ENCODE measurements at places on chromosomes 16 and 17. TPM values are rescaled to one million over a fixed set of nuclear protein-coding genes. Genes with fewer than 3 reads are reported as not detected.

DNA sequence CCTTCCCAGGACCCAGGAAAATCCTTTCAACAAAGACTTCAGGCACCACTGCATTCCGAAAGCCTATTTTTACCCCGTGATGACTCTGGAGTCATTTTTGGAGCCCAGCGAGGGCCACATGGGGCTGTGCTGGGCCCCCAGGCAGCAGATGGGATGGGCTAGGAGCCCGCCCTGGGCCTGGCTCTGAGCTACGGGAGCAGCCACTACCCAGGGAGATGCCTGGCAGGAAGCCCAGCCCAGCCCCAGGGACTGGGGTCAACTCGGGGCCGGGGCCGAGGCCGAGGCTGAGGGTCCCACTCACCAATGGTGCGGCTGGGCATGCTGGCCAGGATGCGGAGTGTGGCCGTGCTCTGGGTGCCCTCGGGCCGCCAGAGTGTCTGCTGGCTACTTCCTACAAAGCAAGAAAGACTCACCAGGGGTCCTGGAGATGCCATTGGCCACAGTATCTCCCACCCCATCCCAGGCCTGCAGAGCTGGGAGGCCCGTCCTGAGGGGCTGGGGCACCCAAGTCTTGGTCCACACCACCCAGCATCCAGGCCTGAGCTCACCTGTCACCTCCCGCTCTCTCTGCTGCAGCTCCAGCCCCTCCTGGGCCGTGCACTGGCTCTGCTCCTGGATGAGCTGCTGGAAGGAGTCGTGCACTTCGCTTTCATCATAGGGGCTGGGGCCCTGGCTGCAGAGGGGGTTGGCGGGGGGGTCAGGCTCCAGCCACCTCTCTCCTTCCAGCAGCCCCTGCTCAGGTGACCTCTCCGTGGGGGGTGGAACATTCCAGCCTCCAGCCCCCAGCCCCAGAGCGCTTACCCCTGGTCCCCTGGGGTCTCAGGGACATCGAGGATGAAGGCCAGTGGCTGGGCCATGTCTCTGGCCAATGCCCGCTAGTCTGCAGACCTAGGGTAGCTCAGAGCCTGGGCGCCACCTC is 2.3 kb downstream of the TMC6 start:
- H3K27me3 ChIP-seq: no peaks in the 10 kb centered on the region
- DNase-seq: no peak
- H3K36me3 ChIP-seq: no peaks in the 10 kb centered on the region
- peak overlapping the region; percentile 97 for H3K4me3 ChIP-seq

DNA sequence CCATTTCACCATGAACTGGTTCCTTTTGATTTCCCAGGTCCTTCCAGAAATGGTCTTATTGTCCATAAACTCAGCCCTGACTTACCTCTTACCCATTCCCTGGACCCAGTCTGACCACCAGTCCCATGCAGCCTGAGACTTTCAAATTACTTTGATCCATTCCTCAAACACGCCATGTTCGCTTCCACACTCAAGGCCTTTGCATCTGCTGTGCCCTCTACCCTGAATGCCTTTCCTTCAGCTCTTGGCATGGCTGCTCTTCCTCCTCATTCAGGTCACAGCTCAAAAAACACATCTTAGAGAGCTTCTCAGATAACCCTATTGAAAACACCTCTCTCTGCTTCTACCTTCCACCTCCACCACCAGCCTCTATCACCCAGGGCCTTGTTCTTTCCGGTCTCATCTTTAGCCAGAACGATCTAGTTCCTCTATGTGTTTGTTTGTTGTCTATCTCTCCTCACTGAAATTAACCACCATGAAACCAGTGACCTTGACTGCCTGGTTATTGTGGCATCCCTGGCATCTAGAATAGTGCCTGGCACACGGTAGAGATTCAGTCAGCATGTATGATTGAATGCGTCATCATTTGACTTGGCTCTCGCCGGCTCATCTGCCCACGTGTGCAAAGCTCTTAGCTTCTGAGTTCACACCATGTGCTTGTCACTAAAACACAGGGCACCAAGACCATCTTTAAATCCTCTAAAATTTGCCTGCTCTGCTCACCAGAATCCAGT is 12.8 kb downstream of the CRYM start:
- H3K27ac ChIP-seq: no peak overlapping the region
- H3K4me1 ChIP-seq: peaks cover 27% of the 10 kb centered on the region
- no peak overlapping the region for H3K4me3 ChIP-seq
- H3K27me3 ChIP-seq: no peaks in the 10 kb centered on the region
- no peak for DNase-seq

LRRC75A gene
- total RNA-seq: 189 TPM

- no peak for DNase-seq
- H3K27ac ChIP-seq: peak overlapping the region; percentile 45
- H3K4me3 ChIP-seq: no peak overlapping the region
- no peaks in the 10 kb centered on the region for H3K27me3 ChIP-seq
- no peaks in the 10 kb centered on the region for H3K4me1 ChIP-seq
These were observed 24.5 kb upstream of the SUPT4H1 start for GRCh38 chr17:58376472-58377000.

- H3K4me3 ChIP-seq: no peak overlapping the region
- H3K4me1 ChIP-seq: no peaks in the 10 kb centered on the region
- no peaks in the 10 kb centered on the region for H3K27me3 ChIP-seq
These were observed 105.9 kb downstream of the METRNL start for GRCh38 chr17:83185023-83186002.

CNTNAP1 gene
- 1.1 TPM for total RNA-seq

- peak overlapping the region; percentile 96 for H3K4me3 ChIP-seq
- H3K36me3 ChIP-seq: no peaks in the 10 kb centered on the region
- DNase-seq: no peak
- peaks cover 12% of the 10 kb centered on the region for H3K4me1 ChIP-seq
These were observed 435 bp downstream of the RAB40C start for GRCh38 chr16:590188-590814.

DNA sequence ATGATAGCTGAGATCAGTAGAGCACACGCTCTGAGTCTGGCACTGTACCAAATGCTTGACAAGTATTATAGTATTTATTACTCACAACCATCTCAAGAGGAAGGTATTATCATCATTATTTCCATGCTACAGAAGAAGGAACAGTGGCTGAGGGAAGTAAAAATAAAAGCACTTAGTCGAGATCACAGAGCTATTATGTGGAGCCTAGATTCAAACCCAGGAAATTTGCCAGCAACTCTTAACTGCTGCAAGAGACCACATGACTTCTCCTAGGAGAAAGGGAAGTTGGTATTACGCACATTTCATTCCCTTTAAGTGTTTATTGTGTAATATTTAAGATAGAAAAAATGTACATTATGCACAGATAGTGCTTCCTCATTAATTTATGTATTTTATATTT is 1.0 kb upstream of the RHOT1 start:
- H3K36me3 ChIP-seq: no peaks in the 10 kb centered on the region
- peaks cover 3% of the 10 kb centered on the region for H3K4me1 ChIP-seq
- DNase-seq: no peak
- H3K4me3 ChIP-seq: peak overlapping the region; percentile 88

GRCh38 chr17:29592850-29593551 is at the start of gene ANKRD13B:
TSS of gene ANKRD13B (plus strand) at chr17:29593132. CDS start at chr17:29593622, 490 bp downstream.
- H3K4me1 ChIP-seq: peaks cover 27% of the 10 kb centered on the region
- no peaks in the 10 kb centered on the region for H3K36me3 ChIP-seq
- H3K27me3 ChIP-seq: no peaks in the 10 kb centered on the region
- DNase-seq: no peak
- H3K27ac ChIP-seq: peak within 1 kb of the TSS; percentile 29

- H3K27ac ChIP-seq: no peak overlapping the region
- DNase-seq: no peak
- H3K4me3 ChIP-seq: no peak overlapping the region
- H3K4me1 ChIP-seq: no peaks in the 10 kb centered on the region
- no peaks in the 10 kb centered on the region for H3K27me3 ChIP-seq
These were observed 115.2 kb downstream of the PITPNC1 start for GRCh38 chr17:67492251-67492740.

GRCh38 chr16:85518398-85519049 is 94.6 kb upstream of the GSE1 start:
- H3K36me3 ChIP-seq: no peaks in the 10 kb centered on the region
- H3K27ac ChIP-seq: no peak overlapping the region
- DNase-seq: no peak

QPRT gene
- 52.9 TPM for total RNA-seq

EEF2K gene
- total RNA-seq: 26.9 TPM

NAGS gene
- total RNA-seq: 8.3 TPM

GRCh38 chr17:57328109-57328882 is 72.0 kb downstream of the MSI2 start:
- no peak overlapping the region for H3K27ac ChIP-seq
- no peak for DNase-seq
- no peaks in the 10 kb centered on the region for H3K27me3 ChIP-seq
- H3K36me3 ChIP-seq: no peaks in the 10 kb centered on the region
- no peaks in the 10 kb centered on the region for H3K4me1 ChIP-seq

FSCN2 gene
- 1.2 TPM for total RNA-seq

HNF1B gene
- 16.5 TPM for total RNA-seq

DNA sequence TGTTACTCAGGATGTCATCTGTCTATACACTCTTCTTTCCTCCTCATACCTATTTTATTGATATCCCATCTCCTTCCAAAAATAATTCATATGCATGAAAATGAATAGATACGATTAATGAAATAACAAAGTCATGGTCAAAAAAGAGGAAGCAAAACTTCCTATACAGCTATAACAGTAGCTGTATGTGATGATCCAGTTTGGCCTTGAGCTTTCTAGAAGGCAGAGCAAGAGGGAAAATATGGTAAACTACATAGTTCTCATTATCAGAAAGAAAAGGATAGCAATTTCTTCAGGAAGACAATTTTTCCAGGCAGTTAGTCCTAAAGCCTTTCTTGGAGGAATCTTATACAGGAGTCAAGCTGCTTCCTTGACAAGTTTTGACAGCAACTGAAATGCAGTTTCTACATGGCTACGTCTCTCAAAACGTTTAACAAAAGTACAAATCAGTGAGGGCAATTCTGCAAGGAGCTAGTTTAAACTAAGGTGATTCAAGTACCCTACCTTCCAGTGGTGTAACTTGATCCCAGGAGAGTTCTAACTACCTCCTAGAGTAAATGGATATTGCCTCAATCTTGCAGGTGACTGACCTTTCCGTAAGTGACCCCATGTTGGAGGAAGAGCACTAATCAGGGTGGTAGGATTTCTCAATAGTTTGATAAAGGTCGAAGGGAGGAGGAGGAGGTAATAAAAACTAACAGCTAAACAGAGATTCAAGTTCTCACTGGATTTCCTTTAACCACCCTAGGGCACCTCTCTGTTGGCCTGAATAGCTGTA is 1.0 kb downstream of the SPAG5 start:
- no peak overlapping the region for H3K27ac ChIP-seq
- H3K36me3 ChIP-seq: no peaks in the 10 kb centered on the region
- no peak overlapping the region for H3K4me3 ChIP-seq
- no peaks in the 10 kb centered on the region for H3K4me1 ChIP-seq

DNA sequence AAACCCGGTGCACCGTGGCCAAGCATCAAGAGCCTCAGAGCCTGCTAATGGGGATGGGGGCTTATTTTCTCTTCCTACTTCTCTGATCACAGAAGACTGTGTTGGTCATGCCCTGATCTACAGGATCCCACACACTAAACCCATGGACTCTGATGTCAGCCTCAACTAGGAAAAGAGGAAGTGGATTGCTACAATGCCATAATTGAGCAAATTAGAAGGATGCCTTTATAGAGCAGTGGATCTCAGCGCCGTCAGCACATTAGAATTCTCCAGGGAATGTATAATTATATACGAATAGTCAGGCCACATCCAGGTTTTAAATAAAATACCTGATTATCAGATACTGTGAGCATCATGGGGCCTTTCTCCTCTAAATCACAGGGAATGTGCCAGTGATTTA is 64.8 kb downstream of the VAT1L start:
- no peak overlapping the region for H3K4me3 ChIP-seq
- no peak for DNase-seq
- no peaks in the 10 kb centered on the region for H3K27me3 ChIP-seq
- no peak overlapping the region for H3K27ac ChIP-seq
- no peaks in the 10 kb centered on the region for H3K4me1 ChIP-seq

DNA sequence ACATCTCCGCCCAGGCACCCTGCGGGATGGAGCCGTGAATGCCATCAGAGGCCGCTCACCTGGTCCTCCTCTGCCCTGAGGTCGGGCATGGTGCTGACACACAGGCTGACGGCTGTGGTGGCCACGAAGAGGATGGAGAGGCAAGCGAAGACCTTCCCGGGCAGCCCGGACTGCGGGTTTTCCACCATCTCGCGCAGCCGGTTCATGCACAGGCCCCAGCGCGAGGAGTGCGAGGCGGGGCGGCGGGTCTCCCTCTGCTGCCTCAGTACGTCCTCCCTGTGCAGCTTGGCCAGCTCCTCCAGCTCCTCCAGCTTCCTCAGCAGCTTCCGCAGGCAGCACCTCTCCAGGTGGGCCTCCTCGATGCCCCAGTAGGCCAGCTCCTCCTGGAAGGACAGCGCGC is 3.1 kb downstream of the KCNG4 start:
- DNase-seq: no peak
- H3K36me3 ChIP-seq: no peaks in the 10 kb centered on the region
- no peak overlapping the region for H3K4me3 ChIP-seq
- no peaks in the 10 kb centered on the region for H3K27me3 ChIP-seq
- H3K4me1 ChIP-seq: no peaks in the 10 kb centered on the region
- H3K27ac ChIP-seq: no peak overlapping the region

GRCh38 chr17:76585649-76586593 is at the start of gene ST6GALNAC2:
TSS of gene ST6GALNAC2 (minus strand) at chr17:76585860. CDS start at chr17:76585808, 52 bp downstream.
- no peaks in the 10 kb centered on the region for H3K27me3 ChIP-seq
- peaks cover 19% of the 10 kb centered on the region for H3K4me1 ChIP-seq
- H3K36me3 ChIP-seq: no peaks in the 10 kb centered on the region
- DNase-seq: peak; percentile 68

AOC2 gene
- total RNA-seq: not detected

DNA sequence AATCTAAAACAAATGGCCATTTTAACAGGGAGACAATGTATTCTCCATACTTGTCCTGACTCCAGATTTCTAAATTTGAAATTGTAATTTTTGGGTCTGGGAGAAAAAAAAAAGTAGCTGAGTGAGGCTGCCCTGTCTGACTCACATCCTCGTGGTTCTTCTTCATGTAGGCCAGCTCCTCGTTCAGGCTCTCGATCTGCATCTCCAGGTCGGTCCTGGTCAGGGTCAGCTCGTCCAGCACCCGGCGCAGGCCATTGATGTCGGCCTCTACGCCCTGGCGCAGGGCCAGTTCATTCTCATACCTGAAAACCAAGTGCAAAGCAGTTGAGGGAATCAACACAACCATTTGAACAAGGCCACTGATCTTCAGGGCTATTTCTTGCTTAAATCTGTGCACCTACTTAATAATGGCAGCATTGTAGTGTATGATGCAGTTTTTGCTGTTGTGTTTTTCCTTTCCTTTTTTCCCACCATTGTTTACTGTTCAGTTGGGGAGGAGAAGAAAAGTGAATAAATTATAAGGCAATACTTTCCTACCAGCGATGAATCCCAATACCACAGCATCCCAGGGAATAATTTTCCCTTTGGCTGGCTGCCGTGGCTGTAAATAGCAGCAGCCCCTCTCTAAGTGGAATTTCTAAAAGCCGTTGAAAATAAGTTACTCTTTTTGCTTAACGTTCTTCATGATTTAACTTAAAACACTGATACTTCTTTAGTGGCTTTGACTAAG is 2.2 kb downstream of the KRT12 start:
- H3K27me3 ChIP-seq: no peaks in the 10 kb centered on the region
- no peak overlapping the region for H3K4me3 ChIP-seq
- H3K4me1 ChIP-seq: no peaks in the 10 kb centered on the region
- H3K27ac ChIP-seq: no peak overlapping the region
- no peaks in the 10 kb centered on the region for H3K36me3 ChIP-seq
- DNase-seq: no peak

MAZ gene
- 144 TPM for total RNA-seq
